CD4-positive, alpha-beta T cell treated with Interleukin-21 for 1 hour (primary cell): ENCODE measurements at places on chromosomes 1 and 21.

GRCh38 chr1:41870076-41870562 is 48.6 kb downstream of the HIVEP3 start:
- DNase-seq = no peak

DNA sequence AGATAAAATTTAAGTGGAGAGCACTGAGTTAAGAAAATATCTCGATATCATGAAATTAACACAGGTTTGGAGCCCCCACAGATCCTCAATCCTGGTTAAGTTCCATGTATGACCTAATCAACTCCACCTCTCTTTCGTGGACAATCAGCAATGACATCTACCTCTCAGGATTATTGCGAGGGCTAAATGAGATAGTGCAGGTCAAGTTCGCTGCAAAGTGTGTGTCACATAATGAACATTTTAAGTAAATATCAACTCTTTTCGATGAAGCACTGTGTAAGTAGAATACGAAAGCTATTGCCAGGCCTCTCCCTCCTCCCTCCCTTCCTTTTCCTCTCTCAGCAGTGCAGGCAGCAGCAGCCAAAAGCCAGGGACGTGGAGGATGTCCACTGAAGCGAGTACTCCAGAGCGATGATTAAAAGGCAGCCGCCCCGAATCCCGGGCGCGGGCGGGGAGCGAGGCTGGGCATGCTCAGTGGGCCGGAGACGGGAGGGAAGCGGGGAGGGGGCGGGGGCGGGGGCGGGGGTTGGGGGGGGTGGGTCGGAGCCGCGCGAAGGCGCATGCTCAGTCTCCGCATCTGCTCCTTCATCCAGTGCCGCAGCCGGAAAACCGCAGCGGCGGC is at the start of gene CAMSAP2:
CAMSAP2 (plus strand) TSS at position 567 of the 622 bp plus-strand sequence. CDS start 935 bp downstream, outside the sequence.
- DNase-seq = peak; percentile 68

- DNase-seq = no peak
Observed at GRCh38 chr1:2341706-2342383, 49.5 kb downstream of the MORN1 start.

- no peak for DNase-seq
Observed at GRCh38 chr1:10819198-10819901, 22.9 kb upstream of the CASZ1 start.

DNA sequence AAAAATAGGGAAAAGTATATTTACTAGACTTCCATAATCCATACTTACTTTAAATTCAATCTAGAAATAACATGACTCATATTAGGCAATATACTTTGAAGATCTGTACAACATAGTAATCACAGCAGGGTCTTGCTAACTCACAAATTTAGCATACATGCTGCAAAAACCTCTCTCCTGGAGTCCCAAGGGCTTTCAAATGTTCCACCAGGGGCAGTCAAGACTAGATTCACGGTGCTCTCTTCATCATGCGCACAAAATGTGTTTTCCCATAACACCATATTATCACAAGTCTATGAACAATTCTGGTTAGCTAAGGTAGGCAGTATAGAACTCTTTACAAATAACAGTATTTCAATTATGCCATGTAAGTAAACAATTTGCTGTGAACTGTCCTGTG is 45.8 kb downstream of the SSX2IP start:
- DNase-seq = no peak

DNA sequence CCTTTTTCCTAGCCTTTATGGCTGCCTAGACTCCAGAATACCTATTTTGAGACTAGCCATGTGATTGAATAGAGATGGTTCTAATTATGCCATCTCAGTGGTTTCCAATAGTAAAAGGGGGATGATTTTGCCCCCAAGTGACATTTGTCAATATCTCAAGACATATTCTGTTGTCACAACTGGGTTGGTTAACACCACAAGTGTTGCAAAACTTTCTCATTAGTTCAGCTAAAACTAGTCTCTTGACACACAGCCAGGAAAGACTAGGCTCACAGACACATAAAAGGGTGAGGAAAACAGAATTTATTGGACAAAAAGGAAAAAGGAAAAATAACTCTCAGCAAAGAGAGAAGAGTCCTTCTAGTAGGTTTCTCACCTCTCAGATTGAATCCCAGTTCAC is 39.9 kb upstream of the GBP5 start:
- DNase-seq = no peak

DNA sequence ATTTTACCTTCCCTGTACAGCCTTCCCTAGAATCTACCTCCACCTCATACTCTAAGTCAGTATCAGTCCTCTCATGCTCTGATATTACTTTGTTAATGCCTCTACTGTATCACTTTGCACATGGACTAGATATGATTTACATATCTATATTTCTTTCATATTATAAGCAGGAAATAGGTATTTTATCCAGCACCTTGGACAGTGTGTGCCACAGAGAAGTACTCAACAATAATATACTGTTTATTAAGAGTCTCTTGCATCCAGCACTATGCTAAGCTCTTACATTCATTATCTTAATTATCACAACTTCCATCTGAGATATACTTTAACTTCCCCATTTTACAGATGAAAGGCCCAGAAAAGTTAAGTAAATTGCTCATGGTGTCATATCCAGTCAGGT is 247.9 kb upstream of the DAB1 start:
- no peak for DNase-seq
